ENCODE measurements at places on chromosomes 4 and X.

- no peak for DNase-seq
These were observed 22.1 kb upstream of the HSD17B10 start for GRCh38 chrX:53456254-53456653.

GRCh38 chr4:21801661-21802385, 146.7 kb downstream of the KCNIP4 start:
- no peak for DNase-seq

GRCh38 chrX:153423652-153424051, 12.4 kb downstream of the ZFP92 start:
- DNase-seq, result no peak

DNA sequence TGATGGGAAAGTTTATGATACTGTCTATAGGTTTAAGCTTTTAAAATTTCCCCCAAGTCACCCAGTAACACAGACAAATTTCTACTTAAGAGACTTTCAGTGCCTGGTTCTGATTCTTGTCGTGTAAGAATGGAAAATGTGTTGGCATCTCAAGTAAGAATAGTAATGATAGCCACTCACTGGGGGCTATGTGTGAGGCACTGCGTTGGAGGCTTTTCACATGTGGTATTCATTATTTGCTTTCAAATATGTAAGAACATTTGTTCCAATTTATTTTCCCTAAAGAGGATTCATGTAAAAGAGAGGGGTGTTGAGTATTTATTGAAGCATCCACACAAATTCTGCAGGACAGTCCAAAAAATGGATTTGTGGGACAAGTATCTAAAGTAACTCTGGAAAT, 143.6 kb downstream of the FNIP2 start:
- DNase-seq, result no peak

- DNase-seq, result no peak
These were observed 197.0 kb downstream of the CAMK2D start for GRCh38 chr4:113564493-113564892.

DNA sequence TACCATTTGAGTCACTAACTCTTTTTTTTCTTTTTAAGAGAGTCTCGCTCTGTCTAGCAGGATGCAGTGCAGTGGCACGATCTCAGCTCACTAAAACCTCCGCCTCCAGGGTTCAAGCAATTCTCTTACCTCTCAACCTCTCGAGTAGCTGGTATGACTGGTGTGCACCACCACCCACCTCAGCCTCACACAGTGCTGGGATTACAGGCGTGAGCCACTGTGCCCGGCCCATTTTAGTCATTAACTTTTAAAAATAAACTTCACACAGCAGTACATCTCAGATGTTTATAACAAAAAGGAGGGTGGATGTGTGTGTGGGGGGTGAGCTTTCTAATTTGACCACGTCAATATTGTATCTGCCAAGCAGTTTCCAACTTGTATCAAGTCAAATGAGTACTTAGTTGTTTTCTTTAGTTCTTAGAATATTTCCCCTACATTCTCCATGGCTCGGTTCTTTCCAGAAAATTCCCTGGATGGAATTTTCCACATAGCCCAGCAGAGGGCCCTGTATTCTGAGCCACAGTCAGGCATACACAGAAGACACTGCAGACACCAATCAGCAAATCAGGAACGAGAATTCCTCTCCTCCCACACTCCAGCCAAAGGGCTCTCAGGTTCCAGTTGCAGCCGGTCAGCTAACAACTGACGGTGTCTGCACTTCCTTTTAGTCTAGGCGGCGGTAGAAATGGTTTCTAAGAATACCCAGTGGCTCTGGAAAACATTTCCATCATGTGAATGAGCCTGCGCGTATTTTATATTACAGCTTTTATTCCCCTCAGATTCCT, 20.1 kb upstream of the ARAF start:
- DNase-seq, result no peak

DNA sequence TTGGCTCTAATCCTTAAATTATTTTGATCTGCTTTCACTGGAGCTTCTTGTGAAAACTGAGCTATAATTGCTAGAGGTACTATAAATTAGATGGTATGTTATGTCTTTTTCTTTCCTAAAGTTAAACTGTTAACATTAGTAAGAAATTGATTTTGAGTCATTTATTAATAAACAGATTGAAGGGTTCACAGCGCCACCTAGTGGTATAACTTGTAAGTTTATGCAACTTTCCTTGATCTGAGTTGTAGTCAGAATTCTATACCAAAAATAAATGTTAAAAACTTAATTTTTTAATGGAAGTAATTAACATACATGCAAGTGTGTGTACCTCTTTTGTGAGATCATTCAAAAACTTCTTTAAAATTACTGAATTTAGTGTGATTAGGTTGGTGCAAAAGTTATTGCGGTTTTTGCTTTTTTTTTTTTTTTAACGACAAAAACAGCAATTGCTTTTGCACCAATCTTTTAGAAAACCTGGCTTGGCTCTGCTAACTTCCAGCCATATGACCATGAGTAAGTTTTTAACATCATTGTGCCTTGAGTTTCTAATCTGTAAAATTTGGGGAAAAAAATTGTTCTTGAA, 151.5 kb downstream of the CENPC start:
- DNase-seq, result no peak

DNA sequence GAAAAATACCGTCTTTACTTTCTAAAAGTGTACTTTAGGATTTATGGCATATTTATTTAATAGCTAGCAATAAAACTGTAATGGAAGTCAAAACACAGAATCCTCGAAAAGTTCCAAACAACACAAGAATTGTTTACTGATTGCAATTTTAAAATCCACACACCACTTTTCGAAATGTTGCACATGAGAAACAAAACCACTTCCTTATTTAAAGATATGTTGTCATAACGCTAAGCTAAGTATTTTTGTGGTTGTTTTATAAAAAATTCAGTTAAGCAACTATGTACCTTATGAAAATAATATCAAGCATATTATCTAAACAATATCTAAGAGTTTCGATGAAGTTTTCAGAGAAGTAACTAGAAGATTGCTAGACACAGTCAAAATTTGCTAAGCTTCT, 344 bp downstream of the TMPRSS11D start:
- no peak for DNase-seq

DNA sequence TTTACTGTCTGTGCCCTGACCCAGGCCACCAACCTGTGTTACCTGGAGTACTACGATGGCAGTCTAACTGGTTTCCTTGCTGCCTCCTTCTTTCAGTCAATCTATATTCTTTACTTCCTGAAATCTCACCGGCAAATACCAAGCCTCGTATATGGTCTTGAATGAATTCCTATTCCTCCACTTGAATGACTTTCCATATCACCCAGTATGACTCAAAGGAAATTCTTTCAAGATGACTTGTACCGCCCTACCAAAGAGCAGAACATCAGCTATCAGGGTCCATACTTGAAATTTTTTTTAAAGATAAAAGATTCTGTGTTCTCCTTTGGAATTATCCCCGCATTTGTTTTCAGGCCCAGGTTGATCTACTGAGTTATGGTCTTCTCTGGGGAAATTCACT, 378.0 kb downstream of the AFF2 start:
- no peak for DNase-seq

GRCh38 chrX:8673201-8673600, 58.7 kb downstream of the ANOS1 start:
- no peak for DNase-seq

DNA sequence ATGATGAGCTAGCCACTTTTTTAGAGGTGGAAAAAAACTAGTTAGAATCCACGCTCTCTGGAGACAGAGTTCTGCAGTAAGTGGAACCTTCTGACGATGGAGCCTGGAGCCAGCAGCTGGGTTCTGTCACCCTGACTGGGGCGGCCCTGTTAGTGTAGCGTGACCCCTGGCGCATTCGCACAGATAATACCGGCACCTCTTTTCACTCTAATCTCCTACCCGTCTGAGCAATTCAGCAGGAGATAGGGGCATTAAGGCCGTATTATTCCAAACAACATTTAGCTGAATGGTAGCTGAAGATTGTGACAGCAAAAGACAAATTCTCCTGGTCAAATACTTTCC, 292.6 kb downstream of the FBXO8 start:
- no peak for DNase-seq

DNA sequence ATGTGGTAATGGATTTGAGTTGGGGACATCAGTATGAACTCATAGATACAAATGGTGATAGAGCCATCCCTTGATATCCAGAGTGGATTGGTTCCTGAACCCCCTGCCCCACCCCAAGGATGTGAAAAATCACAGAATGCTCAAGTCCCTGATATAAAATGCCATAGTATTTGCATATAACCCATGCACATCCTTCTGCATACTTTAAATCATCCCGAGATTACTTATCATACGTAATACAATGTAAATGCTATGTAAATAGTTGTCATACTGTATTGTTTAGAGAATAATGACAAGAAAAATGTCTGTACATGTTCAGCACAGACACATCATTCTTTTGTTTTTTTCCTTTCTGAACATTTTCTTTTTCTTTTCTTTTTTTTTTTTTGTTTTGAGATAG, 18.9 kb upstream of the SEPTIN11 start:
- DNase-seq, result no peak

GRCh38 chr4:78242071-78242470, 184.9 kb downstream of the FRAS1 start:
- DNase-seq, result no peak

DNA sequence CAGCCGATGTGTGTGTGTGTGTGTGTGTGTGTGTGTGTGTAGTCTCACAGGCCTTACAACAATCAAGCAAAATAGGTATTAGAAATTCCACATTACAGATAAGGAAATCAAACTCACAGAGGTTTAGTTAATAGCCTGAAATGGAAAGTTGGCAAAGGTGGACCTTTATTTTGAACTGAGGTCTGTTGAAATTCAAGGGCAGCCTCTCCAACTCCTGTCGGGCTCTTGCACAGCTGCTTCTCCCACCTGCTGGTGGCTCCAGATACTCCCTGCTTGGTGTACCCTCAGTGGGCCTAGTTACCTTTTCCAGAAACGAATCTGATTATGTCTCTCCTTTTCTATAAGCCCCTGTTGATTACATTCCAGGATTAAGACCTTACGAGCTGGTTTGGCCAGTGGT, 195.9 kb downstream of the MGST2 start:
- no peak for DNase-seq

DNA sequence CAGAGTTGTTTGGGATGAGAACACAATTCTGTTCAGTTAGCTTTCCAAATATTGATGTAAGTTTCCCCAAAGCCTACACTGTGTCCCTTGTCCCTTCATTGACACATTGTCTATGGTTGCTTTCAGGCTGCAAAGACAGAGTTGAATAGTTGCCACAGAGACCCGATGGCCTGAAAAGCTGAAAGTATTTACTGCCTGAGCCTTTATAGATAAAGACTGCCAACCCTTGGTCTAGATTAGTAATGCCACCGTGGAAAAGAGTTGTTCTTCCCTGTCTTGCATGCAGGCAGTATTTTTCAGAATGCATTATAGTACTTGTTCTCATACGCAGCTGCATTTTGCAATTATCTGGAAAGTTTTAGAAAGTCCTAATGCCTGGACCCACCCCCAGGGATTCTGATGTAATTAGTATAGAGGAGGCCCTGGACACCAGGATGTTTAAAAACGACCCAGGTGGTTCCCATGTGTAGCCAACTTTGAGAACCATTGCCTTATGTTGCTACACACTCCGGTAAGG, 180.8 kb downstream of the FRMPD4 start:
- no peak for DNase-seq

DNA sequence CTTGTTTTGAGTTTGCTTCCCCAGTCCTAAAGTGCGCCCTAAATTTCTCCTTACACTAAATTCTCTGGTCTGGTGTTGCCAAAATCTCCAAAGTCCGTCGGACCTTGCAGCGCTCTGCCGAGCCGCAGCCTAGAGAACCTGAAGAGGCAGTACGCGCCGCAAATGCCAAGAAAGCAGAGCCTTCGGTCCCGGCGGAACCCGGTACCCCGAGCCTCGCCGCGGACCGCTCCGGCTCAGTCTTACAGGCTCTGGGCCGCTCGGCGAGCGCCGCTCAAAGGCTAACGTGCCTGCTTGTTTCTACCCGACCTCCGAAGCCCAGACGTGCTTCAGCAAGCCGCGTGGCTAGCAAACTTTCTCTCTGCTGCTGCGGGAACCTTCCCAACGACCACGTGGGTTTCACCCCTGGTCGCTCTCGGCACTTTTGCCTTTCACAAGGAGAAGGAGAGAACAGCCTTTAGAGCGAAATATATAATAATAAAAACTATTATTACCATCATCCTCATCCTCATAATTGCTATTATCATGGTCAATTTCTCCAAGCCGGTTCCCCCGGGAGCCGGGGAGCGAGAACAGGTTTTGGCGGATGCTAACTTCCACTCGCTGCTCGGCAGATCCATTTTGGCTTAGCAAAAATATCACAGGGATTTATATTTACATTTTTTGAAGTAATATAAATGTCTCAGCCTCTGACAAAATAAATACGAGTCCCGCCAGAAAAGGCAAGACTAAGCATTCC, 2.2 kb upstream of the HTR2C start:
- no peak for DNase-seq

- DNase-seq, result no peak
These were observed 186.6 kb downstream of the SOX3 start for GRCh38 chrX:140318296-140318695.

DNA sequence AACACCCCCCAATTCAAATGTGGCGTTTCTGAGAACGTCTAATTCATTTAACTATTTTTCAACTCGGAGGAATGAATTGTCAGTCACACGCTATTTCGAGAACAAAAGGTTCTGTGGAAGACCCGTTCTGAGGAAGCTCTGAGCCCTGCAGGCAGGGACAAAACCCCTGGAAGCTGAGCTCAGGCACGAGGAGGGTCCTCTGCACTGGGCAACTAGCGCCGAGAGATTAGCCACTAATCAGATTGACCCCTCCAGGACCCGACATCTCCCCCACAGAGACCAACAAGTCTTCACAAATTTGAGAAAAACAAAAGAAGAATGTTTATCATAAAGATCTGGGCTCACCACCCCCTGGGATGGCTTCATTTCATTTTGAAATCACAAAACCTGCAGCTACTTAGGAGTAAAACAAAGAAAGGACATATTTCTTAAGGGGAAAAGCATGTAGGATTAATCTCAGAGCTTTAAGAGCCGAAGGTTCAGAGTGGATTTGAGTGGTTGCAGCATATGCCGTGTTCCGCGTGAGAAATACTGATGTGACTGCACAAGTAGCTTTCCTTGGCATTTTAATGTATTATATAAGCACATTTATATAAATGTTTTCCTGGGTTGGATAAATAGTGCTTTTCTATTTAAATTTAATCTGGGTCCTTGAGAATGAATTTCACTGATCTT, 41.8 kb downstream of the ADRA2C start:
- DNase-seq, result no peak

DNA sequence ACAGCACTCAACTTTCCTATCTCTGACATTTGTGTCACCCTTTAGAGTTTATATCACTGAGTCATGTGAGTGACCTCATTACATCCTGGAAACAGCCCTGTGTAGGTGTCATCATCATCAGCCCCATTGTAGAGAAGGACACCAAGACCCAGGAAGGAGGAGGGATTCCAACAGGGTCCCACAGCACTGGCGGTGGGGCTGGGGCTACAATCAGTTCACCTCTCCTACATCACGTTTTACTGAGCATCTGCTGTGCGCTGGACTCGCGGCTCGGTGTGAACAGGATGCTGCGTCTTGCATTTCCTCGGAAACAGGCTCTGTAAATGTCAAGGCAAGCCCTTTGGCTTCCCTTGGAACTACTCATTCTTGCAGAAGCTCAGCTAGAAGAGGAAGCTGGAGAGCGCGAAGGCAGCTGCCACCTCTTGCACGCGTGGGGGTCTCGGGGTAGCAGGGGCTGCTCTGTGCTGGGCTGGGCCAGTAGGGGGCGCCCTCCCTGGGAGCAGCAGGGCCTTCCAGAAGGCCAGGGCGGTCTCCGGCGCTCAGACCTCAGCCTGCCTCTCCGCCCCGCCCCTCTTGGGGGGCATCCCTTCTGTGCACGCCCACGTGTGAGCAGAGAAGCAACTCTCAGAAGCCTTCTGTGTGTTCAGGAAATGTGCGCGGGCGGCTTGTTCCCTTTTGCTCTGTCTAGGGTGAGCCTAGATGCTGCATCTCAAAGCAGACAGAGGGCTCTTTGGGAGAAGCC, 29.0 kb downstream of the REELD1 start:
- peak; percentile 87 for DNase-seq
